ENCODE measurements at places on chromosomes 11 and 22. TPM values are rescaled to one million over a fixed set of nuclear protein-coding genes. Genes with fewer than 3 reads are reported as not detected.

Gene TTC36
- total RNA-seq: 1.0 TPM

Gene PARVA
- total RNA-seq: 27.7 TPM

Gene P2RX6
- total RNA-seq: 17.8 TPM

Gene SOX6
- total RNA-seq: 1.8 TPM

Gene OR6T1
- total RNA-seq: not detected

Gene RFPL2
- total RNA-seq: not detected

Gene RAC2
- 2.1 TPM for total RNA-seq

Gene SLCO2B1
- under 0.01 TPM for total RNA-seq

Measured in fibroblast of lung (primary cell).